GM12864 (cell line): ENCODE measurements at places on chromosomes 1 and 21.

DNA sequence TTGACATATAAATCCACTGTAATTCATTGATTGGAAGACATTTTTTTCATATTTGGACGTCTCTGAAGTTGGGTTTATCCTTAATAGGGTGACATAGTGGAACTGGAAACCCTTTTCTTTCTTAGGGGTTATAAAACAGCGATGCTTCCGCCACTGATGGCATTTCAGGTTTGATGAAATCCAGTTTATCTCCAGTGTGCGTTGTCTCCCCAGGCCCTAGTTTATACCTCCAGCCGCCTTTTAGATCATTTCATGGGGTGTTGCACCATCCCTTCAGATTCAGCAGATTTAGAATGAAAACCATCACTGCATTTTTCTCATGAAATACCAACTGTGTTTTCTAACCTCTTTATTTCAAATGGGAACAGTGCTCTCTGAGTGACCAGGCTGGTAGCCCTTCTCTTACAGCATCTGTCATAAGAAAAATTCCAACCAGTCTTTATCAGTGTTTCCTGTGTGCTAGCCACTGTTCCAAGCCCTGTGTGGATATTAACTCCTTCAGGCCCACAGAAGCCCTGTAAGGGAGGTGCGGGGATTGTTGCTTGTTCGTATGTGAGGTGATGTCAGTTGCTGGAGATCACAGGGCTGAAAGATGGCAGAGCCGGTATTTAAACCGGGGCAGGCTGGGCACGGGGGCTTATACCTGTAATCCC is 19.0 kb downstream of the H6PD start:
- DNase-seq, result no peak

- no peak for DNase-seq
These were observed 16.2 kb downstream of the SZT2 start for GRCh38 chr1:43405876-43406234.

DNA sequence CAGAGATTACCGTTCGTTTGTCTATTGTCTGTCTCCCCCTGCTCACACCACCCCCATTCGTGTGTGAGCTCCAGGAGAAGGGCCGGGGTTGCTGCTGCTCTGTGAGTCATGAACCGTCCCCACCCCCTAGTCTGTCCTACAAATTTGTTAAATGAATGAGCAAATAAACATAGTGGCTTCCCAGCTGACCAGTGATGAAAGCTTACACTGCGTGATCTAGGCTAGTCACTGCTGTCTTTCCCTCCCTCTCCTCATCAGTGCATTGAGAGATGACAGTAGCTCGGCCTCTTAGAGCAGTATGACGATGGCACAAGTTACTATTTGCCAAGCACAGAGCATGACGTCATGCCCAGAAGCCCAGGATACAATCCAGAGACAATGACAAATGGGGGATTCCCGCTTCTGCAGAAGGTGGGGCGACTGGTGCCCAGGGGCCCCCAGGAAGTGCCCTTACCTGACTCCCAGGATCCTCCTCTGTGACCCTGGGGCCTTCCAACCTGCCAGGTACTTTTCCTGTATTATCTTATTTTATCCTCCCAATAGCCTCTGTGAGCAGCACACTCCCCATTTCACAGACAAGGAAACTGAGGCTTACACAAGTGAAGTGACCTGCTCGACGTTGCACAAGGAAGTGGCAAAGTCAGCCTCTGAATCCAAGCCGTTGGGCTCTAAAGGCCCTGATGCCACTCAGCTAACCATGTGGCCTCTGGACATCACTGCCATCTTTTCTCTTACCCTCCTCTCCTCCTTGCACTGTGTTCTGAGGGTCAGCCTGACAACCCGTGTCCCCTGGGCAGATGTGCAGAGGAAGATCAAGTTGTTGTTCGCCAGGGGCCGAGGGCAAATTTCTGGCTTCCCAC is 8.6 kb upstream of the EPHA2 start:
- DNase-seq, result no peak

DNA sequence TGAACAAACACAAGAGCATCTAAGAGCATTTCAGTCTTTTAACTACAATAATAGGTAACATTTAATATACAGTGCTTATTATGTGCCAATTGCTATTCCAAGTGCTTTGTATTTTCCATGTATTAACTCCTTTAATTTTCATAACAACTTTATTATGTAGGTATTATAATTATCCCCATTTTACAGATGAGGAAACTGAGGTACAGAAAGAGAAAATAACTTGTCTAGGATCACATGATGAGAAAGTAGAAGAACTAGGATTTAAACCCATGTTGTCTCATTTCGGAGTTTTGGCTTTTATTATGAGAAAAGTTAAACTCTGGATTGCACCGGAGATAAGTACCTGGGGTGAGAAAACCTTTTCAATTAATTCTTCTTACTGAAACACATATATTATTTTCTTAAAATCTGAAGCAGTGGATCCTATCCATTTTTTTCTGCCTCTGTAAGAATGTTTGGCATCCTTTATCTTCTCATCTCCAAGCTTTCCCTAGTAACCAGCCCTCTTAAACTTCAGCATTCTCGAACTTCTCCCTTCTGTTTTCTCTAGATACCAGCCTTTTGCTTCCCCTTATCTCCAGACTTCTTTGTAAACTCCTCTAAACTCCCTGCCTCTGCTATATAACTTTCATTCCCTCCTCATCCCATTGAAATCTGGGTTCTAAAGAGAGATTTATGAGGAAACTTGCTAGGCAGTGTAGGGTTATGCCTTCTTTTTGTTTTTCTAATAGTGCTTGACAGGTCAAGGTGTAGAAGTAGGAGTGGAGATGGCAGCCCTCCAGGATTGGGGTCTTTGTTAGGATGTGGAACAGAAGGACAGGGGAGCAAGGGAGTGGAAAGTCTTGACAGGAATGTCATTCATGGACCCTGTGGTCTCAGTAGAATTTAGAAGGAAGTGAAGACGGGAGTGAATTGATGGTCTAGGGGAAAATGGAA is 28.3 kb downstream of the POU2F1 start:
- no peak for DNase-seq

- no peak for DNase-seq
These were observed 19.4 kb downstream of the VPS13D start for GRCh38 chr1:12249181-12249580.

DNA sequence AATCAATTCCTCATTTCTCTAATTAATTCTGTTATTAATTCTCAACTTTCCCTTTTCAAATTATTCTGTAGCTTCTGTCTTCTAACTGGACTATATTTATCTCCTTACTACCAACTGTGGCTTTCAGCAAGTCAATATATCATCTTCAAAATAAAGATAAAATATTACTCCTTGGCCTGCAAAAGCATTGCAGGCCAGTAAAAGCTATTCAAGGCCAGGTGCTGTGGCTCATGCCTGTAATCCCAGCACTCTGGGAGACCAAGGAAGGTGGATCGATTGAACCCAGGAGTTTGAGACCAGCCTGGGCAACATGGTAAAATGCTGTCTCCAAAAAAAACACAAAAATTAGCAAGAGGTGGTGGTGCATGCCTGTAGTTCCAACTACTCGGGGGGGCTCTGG is 27.9 kb downstream of the USP48 start:
- no peak for DNase-seq

- no peak for DNase-seq
These were observed 37.1 kb upstream of the KANK4 start for GRCh38 chr1:62356257-62356835.

DNA sequence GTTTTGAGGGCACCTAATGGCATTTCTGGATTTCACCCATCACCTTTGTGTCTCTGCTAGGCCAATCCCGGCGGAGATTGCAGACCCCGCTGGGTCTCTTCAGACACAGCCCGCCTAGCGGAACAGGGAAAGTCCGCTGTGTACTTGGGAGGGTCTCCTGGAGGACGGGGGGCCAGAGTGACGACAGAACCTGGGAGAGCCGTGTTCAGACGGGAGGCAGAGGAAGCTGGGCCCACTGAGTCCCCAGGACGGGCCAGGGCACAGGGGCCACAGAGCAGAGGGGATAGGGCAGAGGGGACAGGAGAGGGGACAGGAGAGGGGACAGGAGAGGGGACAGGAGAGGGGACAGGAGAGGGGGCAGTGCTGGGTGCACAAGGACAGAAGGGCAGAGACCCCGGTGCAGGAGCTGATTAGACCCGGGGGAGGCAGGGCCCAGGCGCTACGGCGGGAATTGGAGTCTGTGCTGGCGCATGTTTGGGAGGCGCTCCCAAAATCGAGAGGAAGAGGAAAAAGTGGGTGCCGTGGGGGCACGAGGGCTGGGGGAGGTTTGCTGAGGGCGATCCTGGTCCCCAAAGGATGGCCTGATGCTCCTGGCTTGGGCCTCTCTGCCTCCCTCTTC is 12.7 kb downstream of the TRPM2 start:
- DNase-seq, result no peak

GRCh38 chr1:10694633-10695627 is 101.5 kb downstream of the CASZ1 start:
- peak; percentile 29 for DNase-seq

GRCh38 chr1:236495467-236496112 is 28.2 kb upstream of the LGALS8 start:
- no peak for DNase-seq

- no peak for DNase-seq
These were observed 144.0 kb downstream of the MAGI3 start for GRCh38 chr1:113534130-113534817.

DNA sequence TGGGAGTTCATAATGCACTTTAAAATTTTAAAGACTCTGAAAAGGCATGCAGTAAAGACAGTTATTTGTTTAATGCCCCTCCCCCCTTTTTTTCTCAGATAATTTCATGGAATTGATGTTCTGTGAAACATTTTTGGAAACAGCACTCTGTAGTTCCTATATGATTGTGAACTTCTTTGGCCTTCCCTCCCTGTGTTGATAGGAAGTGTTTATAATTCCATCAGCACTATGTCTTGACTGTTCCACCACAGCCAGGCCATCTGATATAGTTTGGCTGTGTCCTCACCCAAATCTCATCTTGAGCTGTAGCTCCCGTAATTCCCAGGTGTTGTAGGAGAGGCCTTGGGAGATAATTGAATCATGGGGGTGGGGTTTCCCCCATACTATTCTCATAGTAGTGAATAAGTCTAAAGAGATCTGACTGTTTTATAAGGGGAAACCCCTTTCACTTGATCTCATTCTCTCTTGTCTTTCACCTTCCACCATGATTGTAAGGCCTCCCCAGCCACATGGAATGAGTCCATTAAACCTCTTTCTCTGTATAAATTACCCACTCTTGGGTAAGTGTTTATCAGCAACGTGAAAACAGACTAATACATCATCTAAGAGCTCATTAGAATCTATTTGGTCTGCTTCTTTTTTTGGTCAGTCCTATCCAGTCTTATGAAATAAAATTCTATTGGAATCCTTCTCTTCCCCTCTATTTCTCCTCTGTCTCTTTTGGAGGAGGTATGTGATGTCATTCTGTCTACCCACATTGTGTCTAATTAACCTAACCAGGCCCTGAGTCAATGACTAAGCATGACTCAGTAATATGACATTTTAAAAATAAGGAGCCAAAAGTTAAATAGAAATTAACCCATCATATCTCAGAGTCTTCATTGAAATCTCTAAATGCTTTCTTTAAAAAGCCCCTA is 8.9 kb downstream of the CCDC185 start:
- DNase-seq, result no peak

DNA sequence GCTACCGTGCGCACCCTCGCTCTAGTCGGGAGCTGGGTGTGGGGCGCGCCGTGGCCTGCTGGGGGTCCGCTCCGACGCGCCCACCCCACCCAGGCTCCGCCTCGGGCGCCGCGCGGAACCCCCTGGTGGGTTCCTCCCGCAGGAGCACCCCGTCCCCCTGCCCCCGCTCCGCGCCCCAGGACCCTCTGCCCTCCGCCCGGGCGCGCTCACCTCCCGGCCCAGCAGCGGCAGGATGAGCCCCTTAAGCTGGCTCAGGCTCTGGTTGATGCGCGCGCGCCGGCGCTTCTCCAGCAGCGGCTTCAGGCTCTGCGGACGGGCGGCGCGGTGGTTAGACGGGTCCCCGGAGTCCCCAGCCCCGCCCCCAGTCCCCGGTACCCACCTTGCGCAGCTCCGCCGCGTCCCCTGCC is 319 bp downstream of the HES2 start:
- no peak for DNase-seq

- DNase-seq, result no peak
These were observed 6.0 kb downstream of the NASP start for GRCh38 chr1:45589861-45590260.

GRCh38 chr1:40352126-40352525 is 21.4 kb upstream of the SMAP2 start:
- DNase-seq, result no peak

DNA sequence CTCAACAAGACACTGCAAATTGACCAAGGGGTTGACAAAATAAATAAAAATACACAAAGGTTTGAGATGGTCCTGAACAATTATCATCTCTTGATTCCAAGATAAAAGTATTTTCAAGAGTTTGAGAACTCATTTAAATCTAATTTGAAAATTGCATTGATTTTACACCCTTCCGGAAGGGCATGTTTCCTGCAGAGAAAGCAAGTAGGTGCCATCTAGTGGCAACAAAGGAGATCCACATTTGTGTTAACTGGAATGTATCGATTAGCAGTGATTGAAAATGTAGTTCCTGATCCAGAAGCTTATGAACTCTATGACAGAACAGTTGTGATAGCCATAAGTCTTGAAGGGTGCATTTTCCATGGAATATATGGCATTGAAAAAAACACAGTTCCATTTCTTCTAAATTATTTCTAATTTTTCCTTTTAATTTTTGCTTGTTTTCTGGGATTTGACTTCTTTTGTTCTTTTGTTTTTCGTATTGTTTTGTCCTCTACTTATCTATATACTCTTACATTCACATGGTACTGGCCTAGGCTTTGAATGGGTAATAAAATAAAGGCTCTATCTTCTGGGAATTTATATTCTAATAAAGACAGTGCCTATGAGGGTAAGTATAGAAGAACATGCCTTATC is 143.7 kb downstream of the DNM3 start:
- peak; percentile 16 for DNase-seq

GRCh38 chr1:44642255-44642654 is 32.0 kb downstream of the TMEM53 start:
- DNase-seq, result no peak

DNA sequence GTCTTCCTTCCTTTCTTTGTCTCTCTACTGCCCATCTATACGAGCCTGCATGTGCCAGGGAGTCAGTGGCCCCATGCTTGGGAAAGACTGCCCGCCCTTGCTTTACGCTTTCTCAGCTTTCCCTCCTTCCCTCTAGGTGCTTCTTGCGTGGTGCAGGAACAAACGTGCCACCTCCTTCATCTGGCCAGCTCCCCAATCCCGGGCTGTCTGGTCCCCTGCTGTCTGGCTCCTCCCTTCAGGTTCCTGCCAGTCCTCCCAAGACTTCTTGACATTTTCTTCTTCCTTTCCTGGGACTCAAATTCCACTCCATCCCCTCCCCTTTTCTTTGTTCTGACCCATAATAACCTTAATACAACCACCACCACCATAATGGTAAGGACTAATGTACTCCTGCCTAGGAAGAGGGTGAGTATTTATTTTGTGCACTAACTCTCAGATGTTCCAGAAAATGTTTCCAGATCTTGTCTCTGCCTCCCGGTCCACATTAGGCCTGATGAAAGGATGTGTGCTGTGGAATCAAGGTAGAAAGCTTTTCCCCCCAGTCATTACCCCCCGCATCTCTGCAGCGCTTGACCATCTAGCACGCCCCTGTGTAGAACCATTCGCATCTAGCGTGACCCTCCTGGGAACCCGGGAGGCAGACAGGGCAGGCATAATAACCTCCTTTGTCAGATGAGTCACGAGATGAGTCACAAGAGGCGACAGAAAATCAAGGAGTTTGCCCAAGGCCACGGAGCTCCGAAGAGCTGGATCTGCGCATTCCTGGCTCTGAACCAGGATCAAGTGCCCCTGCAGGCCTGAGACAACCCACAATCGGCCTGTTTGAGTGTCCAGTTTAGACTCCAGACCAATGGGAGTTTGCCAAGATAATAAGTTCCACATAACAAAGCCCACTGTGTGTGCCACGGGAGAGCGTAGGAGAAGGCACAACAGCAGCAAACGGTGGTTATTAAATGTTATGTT is 60.1 kb upstream of the NEK2 start:
- DNase-seq, result no peak

GRCh38 chr21:45580181-45580575 is 37.9 kb upstream of the SLC19A1 start:
- DNase-seq, result no peak
